Trophoblast cell (in vitro differentiated cells and primary cell): ENCODE measurements at places on chromosomes 5 and 9.

DNA sequence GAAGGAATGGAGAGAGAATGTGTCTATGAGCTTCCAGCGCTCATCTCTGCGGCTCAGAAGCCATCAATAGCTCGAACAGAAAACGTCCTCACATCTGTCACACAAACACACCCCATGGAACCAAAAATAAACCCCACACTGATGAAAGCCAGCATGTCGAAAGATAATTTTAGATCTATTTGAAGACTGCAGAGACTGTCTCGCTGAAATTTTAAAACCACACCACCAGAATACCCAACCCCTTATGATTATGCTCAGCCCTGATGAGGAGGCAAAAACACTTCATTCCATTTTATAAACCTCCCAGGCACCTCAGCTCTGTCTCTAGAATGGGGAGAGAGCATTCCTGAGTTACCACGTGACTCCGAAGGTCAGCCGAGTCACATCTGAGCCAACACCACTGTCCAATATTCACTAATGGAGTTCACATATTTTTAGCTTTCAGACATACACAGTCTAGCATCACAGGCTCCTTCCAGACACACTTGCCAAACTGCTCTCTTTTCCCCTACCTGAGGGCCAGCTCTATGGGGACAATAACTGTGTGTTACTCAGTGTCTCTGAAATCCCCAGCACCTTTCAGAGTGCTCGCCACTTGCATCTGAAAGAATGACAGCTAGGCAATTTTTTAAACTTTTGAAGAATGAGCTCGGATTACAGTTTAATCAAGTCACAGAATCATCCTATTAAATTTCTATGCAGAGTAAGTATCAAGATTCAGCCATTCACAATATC is 63.2 kb downstream of the SERINC5 start:
- no peak for DNase-seq

DNA sequence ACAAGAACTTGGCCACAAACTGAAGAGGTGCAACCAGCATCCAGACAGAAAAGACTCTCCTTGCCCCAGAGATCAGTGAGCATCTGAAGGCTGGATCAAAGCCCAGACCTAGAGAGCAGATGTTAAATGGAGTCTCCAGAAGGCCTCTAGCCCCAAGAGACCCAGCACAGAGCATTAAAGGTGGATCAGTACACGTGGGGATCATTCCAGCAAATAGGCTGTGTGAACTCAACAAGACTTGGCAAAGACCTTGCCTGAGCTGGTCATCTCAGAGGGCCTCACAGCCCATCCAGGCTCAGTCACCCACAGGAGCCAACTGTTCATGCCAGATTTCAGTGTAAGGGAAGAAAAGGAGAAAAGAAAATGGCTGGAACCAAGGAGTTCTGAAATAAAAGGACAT is 214.0 kb downstream of the ENC1 start:
- no peak for DNase-seq

- DNase-seq, result no peak
Observed at GRCh38 chr5:115573133-115573532, 28.6 kb upstream of the FEM1C start.

GRCh38 chr9:2570615-2571479 is 50.7 kb upstream of the VLDLR start:
- peak; percentile 98 for DNase-seq

GRCh38 chr5:158739951-158740757 is 359.6 kb downstream of the EBF1 start:
- DNase-seq, result no peak

- no peak for DNase-seq
Observed at GRCh38 chr9:112084907-112085306, 90.2 kb downstream of the SUSD1 start.

GRCh38 chr5:1197876-1198666 is 3.3 kb upstream of the SLC6A19 start:
- DNase-seq, result no peak

GRCh38 chr9:108281696-108282095 is 574.1 kb downstream of the ACTL7B start:
- no peak for DNase-seq

DNA sequence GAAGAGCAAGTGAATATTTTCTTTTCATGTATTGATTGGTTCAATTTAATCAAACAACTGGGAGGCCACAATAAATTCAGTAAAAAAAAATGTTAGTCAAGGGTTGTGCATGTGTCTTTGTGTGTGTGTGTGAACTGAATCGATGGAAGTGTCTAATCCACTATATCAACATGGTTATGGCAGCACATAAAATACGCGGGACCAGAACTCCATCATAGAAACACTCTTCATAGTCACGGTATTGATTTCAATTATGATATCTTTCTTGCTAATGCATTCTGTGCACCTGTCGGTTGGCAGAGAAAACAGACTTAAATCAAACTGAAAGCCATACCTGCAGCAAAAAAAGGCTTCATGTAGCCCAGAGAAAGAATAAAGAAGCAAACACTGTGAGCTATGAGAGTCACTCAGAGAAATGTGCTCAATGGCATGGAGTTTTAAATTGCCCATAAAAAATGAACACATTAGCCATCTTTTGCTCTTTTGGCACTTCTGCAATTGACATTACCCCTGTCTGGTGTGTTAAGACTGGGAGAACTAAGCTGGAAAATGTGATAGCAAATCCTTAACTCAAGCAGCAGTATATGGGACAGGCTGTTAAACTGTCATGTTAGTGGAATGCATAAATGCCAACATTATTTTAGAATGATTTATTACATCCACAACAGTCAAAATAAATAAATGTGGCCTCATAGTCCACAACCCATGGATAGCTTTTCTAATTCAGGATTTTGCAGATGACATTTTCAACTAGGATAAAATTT is 642.4 kb upstream of the C9orf72 start:
- DNase-seq, result no peak

GRCh38 chr5:170787216-170787615 is 3.7 kb downstream of the GABRP start:
- no peak for DNase-seq

- no peak for DNase-seq
Observed at GRCh38 chr5:157800137-157800536, 56.6 kb downstream of the LSM11 start.

- DNase-seq, result peak; percentile 33
Observed at GRCh38 chr5:87277279-87277835, 9.7 kb downstream of the RASA1 start.

DNA sequence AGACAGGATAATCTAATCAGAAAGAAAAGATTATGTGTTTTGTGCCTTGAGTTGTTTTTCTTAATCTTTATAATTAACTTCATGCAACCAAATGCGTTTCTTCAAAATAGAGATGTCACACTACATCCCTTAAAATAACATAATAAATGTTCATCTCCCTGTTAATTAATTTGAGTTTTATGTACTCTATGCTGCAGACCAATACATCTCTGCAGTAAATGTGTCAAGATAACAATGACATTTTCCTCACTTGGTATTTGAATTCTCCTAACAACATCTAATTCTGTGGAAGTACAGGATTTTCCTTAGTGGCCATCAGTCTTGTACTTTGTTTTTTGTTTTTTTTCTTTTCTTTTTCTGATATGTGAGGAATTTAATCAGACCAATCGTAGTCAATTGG is 279.2 kb upstream of the TYRP1 start:
- no peak for DNase-seq

DNA sequence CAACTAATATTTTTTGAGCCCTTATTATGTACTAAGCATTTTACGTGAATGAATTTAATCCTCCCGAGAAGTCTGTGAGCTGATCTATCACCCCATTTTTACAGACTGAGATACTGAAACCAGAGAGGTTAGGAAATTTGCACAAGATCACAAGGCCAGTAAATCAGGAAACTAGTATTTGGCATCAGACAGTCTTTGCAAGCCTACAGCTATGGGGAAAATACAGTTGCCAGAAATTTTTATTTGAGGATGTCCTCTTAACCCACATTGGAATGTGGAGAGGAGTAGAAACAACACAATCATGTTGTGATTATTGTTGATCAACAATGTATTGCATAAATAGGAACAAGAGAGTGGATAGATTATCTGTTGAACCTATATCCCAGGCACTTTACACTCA is 2.3 kb upstream of the SLC46A2 start:
- DNase-seq, result no peak

- peak; percentile 94 for DNase-seq
Observed at GRCh38 chr9:19154135-19154612, 26.9 kb upstream of the PLIN2 start.
